Non-pigmented ciliary epithelial cell (primary cell): ENCODE measurements at places on chromosomes 1 and 21.

- DNase-seq = no peak
Observed at GRCh38 chr1:110634455-110635311, 28.5 kb upstream of the KCNA2 start.

GRCh38 chr1:23936481-23937176 lies 23.0 kb upstream of the PNRC2 start:
- DNase-seq = no peak

- no peak for DNase-seq
Observed at GRCh38 chr1:20109223-20109856, 10.0 kb downstream of the PLA2G2D start.

DNA sequence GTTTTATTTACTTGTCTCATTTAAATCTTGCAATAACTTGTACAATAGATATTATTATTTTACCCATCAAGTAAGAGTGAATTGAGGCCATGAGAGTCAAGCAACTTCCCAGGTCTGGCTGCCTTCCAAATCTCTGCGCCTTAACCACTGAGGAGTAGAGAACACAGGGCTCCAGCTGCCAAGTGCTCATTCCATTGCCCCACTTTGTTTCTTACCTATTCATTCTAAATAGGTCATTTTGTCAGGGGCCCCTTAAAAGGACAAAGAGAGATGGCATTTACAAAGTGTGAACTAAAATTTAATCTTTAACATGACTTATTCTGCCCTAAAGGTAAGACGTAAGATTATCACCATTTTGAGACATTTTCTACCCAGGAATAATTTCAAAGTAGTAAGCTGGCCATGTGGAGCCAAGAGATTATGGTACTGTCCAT lies 3.5 kb downstream of the PPP1R15B start:
- DNase-seq = no peak

GRCh38 chr1:54302951-54303843 lies 103.0 kb downstream of the SSBP3 start:
- DNase-seq = no peak

GRCh38 chr1:76302711-76303339 lies 228.3 kb downstream of the ST6GALNAC3 start:
- no peak for DNase-seq

DNA sequence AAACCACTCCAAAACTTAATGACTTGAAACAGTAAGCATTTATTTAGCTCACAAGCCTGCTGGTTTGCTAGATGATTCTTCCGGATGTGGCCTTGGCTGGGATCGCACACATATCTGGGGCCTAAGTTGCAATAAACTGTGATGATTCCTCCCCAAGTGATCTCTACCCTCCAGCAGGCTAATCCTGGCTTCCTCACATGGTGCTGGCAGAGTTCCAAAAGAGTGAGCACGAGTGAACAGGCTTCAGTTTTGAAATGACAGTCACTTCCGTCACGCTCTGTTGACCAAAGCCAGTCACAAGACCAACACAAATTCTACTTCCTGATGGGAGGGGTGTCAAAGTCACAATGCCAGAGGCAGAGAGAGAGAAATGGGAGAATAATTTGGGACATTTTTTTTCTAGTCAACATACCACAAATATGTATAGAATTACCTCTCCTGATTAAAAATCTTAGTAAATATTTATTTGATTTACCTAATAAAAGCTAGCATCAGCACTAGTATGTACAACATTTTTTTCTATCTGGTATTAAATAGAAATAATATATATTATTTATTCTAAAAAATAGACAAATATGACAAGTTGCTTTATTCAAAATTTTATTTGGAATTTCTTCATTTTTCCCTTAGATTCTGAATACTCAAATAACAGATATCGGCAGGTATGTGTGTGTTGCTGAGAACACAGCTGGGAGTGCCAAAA lies 292.7 kb downstream of the TPR start:
- DNase-seq = peak; percentile 76

- no peak for DNase-seq
Observed at GRCh38 chr1:244314921-244315559, 136.7 kb downstream of the ADSS2 start.

GRCh38 chr21:43194303-43195120 lies 25.7 kb downstream of the CRYAA start:
- DNase-seq = no peak

DNA sequence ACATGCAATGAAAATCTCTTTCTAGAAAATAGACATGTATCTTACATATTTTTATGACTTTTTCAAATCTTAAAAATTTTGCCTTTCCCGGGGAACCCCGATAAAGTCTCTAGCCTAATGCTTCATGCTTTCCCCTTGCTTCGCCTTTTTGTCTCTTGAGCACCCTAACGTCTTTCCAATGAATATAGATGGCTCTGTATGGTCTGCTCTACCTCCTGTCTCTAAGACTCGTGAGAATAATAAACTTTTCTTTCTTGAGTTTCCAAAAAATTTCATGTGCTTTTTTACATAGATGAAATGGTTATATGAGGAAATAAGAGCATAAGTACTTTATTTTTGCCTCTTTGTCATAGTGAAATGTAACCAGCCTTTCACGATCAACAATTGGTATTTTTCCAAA lies 202.6 kb downstream of the PDE4B start:
- DNase-seq = no peak

DNA sequence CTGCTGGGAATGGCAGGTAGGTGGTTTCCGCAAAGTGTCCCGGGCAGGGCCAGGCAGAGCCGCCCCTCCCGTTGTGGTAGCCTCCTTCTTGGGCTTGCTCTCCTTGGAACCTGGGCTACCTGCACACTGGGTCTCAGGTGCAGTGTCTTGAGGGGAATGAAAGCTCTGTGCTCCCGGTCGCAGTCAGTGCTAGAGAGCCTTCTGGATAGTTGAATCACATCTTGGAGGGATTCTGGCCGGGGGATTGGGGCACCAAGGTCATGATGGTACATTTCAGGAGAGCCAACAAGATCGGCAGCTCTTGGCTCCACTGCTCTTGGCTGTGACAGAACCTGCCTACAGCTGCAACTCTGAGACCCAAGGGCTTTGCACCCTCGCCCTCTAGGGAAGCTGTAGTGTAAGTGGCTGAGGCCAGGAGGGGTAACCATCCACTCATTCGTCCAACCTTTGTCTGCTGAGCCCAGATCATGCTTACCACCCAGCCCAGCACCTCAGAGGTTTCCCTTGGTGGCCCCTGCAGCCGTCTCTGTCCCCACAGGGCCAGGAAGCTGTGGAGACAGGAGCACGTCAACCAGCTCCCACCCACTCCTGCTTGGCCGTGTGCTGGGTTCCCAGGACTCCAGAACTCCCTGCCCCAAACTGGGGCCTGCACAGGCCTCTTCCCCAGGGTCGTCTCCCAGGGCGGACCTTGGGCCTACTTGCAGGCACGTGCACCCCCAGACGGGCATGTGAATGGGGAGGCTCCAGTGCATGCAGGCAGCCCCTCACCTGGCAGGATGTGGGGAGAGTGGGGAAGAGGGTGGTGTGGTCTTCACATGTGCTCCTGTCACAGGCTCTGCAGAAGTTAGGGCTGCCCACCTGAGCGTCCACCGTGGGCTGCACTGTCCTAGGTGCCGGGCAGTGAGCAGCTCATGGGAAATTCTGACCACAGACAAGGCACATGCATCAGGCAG lies 40.0 kb downstream of the NTPCR start:
- DNase-seq = no peak
